ENCODE measurements at places on chromosomes 6 and 20.

DNA sequence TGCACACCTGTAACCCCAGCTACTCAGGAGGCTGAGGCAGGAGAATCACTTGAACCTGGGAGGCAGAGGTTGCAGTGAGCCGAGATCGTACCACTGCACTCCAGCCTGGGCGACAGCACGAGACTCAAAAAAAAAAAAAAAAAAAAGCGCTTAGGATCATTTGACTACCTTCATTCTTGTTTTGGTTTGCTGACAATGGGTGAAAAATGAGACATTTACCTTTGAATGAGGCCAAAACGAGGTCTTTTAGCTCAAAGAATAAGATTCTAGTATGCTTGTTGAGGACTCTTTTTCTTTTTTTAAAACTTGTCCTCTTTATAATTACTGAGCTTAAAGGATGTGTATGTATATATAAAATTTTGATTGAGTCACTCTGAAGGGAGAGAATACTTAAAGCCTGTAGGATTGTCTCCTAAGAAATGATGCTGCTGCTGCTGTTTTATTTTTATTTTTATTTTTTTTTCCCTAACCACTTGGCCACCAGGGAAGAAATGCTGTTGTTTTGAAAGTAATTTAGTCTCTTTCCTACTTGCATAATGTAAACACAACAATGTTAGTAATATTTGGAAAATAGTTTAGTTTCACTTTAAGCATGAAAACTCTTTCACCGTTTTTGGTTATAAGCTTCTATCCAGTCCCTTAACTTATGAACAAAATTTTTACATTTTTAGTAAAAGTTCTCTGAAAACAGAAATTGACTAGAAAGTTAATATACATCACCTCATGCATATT lies 7.9 kb downstream of the UBR2 start:
- DNase-seq: no peak

DNA sequence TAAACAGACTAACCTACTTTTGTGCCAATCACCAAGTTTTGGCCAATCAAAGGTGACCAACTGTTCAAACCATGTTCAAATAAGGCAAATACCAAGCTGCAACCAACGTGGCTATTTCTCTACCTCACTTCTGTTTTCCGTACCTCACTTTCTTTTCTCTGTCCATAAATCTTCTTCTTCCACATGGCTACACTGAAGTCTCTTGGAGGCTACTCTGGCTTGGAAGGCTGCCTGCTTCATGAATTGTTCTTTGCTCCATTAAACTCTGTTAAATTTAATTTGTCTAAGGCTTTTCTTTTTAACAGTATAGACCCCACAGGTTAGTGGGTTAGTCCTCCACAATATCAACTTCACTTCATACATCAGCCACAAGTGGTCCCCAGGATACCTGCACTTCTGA lies 58.8 kb downstream of the MKKS start:
- DNase-seq: no peak

DNA sequence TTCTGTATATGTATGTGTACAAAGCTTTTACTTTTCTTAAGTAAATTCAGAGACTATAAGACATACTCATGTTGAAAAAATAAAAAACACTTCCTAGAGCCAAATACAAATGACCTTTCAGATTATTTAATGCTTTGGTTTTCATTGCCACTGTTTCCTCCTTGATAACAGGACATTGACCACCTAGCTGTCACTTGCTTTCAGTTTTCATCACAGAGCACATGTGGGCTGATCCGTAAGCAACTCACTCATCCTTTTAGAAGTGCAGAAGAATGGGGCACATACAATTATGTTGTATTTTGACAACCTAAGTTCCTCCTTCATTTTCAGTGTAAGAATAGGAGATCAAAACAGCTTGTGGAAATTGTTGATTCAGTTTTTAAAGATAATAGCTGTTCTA lies 6.2 kb downstream of the ZBTB2 start:
- no peak for DNase-seq

DNA sequence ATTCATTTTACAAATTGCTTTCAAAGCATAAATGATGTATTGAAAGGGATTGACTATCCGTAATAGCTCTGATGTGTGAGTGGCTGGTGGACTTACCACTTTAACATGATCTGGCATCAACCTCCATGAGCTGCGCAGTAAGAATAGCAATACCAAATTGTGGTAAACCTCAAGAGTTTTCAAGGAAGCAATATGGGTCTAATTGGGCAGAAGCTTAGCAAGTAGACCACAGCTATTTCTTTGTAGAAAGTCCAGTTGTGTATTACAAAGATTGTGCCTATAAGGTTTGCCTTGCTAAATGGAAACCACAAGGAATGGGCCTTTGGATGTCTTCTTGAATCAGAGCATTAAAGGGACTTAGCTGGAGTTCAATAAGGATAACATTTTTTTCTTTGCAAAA lies 736.6 kb downstream of the KIF16B start:
- DNase-seq: no peak

DNA sequence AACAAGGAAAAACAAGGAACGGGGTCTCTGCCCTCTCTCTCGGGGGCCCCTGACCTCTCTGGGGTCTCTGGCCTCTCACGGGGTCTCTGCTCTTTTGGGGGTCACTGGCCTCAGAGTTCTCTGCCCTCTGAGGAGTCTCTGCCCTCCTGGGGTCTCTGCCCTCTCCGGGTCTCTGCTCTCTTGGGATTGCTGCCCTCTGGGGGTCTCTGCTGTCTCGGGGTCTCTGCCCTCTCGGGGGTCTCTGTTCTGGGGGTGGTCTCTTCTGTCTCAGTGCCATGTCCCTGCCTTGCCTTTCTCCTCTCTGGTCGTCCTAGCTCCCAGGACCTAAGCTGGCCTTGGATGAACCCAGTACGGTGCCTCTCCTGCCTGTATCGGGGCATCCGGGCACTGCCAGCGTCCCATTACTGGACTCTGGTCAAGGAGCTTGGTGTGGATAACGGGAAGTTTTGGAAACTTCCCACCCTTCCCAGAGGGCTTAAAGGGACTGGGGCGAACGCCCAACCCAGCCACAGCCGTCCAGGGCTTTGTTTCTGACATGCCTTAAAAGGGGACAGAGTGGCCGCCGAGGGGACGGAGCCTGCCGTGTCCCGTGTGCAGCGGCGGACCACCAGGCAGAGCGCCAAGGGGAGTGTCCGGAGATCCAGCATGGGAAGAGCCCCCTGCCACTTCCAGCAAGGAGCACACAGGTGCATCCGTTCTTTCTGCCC lies 24.7 kb upstream of the MRGBP start:
- no peak for DNase-seq

DNA sequence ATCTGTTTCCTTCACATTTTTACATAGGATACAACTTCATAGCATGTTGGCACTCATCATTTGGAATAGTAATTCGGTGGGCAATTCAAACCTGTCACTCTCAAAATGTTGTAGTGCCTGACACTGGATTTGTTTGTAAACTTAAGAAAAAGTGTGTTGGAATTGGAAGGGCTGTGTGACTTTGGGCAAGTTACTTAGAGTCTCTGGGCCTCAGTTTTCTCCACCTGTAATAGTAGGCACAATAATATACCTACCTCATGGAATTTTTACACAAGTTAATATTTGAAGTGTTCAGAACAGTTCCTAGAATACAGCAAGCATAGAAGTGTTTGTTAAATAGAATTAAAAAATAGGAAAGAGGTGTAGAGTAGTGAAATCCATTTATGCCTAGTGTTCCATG lies 15.0 kb upstream of the BCAS1 start:
- DNase-seq: no peak

DNA sequence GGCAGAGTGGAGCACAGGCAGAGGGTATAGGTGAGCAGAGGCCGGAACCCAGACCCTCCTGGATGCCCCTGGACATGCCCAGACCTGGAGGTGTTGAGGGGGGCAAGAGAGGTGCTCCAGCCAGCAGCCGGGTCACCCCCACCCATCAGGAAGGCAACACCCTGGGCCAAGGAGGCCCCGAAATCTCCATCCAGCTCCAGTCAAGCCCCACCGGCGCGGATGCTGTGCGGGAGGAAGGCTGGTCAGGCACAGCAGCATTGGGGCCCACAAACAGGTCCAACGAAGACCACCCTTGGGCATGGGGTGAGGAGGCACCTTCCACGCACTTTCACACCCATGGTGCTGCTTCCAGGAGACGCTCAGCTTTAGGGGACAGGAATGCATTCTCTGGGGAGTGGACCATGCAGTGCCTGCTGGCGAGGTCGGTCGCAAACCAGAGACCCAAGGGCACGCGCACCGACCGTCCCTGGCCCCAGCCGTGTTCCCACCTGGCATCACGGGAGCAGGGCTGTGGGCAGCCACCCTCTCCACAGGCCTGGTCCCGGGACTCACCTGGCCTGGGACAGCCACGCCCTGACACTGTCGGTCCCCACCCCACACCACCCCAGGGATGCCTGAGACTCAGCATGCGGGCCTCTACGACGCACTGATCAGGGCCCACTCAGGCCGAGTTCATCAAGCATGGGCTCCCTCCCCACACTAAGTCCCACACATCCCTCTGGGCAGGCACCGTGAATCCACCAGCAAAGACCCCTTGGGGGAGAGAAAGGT lies 43.6 kb upstream of the ZBP1 start:
- DNase-seq: no peak

- DNase-seq: no peak
Observed at GRCh38 chr6:170163405-170164170, 127.3 kb downstream of the DLL1 start.

DNA sequence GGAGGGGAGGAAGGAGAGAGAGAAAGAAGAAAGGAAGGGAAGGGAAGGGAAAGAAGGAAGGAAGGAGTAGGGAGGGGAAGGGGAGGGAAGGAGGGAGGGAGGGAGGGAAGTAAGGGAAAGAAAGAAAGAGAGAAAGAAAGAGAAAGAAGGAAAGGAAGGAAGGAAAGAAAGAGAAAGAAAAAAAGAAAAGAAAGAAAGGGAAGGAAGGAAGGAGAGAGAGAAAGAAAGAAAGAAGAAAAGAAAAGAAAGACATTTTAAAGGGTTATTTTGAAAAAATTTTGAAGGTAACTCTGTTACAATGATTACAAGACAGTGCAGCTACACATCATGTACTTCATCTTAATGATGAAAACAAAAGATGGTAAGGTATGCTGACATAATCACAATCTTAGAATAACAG lies 3.9 kb downstream of the KIAA0319 start:
- DNase-seq: no peak

GRCh38 chr6:151614630-151615029 lies 120.8 kb downstream of the CCDC170 start:
- DNase-seq: no peak

GRCh38 chr6:81788748-81789147 lies 36.3 kb upstream of the TENT5A start:
- DNase-seq: no peak

DNA sequence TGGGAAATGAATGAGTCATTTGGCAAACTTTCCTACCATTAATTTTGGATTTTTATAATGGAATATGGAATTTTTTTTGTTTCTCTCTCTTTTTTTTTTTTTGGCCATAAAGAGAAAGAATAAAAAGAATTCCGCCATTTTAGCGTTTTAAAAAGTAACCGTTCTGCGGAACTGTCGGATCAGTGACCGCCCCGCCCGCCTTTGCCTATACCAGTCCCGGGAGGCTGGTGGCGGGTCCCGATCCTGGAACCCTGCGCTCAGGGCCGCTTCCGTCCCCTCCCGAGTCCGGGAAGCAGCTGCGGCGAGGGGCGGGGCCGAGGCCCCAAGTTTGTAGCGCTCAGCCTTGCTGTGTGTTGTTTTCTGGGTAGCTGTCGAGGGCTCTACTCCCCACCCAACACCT lies 609 bp downstream of the L3MBTL1 start:
- no peak for DNase-seq

DNA sequence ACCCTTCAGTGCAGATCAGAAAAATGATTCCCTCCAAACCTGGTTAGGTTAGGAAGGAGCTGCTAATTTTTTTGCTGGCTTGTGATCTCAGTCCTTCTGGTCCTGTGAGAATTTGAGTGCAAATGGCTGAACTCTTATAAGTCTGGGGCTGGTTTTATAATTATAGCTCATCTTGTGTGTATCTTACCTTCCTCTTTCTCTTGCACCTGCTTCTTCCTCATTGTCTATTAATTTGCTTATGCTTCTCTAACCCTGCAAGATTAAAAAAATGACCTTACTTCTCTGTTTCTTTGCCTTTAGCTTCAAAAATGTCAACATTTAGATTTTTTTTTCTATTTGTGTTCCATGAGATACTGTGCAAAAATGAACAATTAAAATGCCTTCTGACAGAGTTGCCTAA lies 576.2 kb downstream of the DHX35 start:
- no peak for DNase-seq

DNA sequence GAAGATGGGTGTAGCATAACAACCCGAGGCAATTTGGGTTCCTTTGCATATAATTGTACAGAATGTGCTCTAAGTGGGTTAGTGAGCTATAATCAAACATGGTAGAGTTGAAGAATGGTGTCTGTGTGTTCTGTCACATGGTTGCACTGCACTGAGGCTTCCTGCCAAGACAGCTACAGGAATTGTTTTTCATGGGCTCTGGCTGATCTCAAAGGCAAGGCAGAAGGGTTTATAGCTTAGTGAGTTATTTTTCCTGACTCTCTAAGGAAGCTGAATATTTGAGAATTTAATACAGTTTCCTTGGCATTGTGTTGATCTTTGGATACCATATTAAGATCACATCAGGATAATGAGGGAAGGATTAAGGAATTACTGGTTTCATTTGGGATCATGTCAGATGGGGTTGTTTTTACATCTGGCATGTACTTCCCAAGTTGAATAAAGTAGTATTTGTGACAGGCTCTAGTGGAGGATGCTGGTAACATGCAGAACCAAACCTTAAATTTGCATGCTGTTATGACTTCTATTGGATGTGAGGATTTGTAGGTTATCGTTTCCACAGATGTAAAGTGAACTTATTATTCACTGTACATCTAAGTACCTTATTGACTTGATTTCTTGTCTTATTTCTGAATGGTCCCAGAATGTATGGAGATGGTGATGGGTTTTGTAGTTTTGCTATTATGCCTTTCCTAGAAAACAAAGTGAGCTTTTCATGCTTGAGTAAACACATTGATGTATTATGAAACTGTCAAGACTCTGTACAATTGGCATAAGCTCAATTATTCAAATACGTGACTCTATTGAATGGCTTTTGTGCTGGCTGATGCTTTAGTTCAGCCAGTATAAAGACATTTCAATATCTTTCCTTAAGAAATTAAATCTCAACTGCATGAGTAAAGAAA lies 43.3 kb downstream of the LRRC1 start:
- DNase-seq: no peak

DNA sequence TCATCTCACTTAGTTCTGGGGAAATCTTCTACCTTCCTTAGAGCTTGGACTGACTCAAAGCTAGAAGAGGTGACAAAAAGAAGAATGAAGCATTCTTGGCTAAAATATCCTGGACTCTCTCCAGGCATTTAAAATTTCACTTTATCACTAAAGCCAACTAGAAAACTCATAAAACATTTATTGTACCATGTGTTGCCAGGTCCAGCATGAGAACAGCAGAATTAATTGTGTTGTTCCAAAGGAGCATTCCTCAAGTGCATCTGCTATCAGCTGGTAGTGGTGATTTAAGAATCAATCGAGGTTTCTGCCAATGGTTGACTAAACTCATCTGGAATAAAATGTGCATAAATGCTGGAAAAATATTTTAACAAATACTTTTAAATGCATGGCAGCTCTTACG lies 147.3 kb upstream of the SSTR4 start:
- no peak for DNase-seq

- no peak for DNase-seq
Observed at GRCh38 chr20:19207541-19207940, 4.9 kb upstream of the SLC24A3 start.

GRCh38 chr6:19452495-19452894 lies 384.7 kb upstream of the ID4 start:
- no peak for DNase-seq
